Stromal cell of bone marrow (primary cell): ENCODE measurements at places on chromosomes 13 and 19.
A peak's percentile ranks its signal among the peaks of the same experiment; 100 is the strongest.

GRCh38 chr13:97702614-97703013 lies 250.9 kb upstream of the IPO5 start:
- no peak for DNase-seq

- DNase-seq: no peak
Measured at GRCh38 chr19:54709212-54709948, 14.9 kb upstream of the KIR3DL3 start.

DNA sequence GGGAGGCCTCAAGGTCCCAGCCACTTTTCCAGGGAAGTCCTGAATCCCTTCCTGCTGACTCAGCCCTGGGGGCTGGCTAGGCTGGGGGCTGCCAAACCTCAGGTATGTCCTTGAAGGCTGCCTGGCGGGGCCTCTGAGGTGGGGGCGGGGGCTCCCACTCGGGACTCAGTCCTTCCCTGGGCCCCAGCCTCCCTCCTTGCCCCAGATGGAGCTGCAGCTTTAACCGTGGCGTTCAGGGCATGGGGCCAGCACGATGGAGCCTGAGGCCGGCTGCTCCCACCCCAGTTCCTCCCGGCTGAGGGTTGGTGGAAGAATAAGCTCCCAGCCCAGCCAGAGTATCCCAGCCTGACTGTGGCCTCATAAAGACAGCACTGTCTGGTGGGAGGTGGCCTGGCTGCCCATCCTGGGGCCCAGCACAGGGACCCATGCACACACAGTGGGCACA lies 12.4 kb downstream of the CILP2 start:
- no peak for DNase-seq

DNA sequence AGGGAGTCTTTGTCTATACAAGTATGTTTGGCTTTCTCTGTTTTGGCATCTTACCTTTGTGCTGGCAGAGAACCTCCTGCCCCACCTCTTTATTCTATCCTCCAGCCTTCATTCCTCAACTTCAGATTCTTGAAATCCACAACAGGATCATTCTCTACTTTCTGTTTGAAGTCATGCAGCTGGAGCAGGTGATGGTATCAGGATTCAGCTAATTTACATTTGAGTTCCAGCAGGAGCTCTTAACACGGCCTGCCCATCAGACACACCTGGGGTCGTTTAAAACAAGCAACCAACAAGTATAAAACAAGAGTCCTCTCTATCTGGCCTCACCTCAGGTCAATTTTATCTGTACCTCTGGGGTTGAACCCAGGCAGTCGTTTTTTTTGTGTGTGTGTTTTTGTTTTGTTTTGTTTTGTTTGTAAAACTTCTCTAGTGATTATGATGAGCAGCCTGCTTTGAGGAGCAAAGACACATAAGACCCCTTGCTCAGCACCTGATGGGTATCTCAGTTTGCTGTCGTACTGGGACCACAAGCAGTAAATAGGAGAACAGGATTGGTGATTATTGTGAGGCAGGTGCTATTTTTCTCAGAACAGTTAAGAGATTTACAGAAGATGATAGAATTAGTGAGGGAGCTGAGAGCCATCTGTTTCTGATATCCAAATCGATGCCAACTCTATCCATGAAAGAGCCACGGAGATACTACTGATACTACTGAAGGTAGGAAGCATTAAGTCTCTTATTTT lies 78.4 kb downstream of the GPC6 start:
- no peak for DNase-seq

DNA sequence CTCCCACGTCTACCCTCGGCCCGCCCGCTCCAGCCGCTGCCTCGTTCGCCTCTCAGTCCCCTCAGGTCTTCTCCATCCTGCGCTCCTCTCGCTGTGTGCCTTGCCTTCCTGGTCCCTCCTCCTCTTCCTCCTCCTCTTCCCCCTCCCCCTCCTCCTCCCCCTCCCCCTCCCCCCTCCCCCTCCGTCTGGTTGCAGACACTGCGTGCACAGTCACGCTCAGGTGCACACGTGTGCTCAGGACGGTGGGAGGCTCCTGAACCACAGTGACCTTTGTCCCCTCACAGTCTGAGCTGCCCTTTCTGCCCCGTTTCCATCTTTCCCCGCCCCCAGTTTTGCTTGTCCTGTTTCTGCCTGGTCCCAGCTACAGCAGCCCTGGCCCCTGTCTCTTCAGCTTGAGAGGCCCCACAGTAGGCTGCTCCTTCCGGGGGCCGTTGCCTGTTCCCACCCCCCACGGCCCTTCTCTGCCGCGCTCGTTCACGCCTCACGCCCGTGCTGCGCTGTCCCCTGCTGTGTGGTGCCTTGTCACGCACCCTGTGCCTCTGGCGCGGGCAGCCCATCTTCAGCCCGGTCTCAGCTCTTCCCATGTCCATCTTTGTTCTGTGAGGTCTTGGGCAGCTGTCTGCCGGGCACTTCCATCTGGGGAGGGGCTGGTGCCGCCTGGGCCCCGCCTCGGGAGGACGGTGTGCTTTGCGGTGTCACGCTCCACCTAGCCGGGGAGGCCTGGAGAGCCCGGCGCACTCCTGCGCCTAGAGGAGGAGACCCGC lies 13.8 kb upstream of the RPS15 start:
- DNase-seq: no peak

DNA sequence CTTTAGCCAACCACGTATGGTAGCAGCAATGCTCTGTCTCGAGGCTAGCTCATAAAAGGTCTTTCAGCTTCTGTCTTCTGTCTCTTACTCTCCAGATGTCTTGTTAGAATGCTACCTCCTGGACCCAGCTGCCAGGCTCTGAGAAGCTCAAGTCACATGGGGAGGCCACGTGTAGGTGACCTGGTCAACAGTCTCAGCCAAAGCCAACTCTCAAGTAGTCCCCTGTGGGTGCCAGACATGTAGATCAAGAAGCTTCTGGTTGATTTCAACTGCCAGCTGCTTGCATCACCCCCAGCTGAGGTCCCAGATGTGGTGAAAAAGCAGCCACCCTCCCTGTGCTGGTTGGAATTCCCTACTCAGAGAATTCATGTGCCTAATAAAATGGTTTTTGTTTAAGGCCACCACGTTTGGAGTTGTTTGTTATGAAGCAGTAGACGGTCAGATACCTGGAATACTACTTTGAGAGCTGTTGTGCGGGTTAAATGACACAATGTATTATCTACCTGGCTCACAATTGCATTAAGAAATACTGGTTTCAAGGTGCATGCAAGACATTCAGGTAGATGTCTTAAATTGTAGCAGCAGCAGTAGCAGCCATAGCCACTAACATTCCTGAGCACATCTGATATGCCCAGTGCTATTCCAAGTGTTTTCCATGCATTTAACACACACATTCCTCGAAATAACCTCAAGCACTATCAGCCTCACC lies 131.0 kb upstream of the RFC3 start:
- no peak for DNase-seq

GRCh38 chr13:41678848-41679247 lies 221.5 kb downstream of the RGCC start:
- DNase-seq: no peak

- DNase-seq: peak; percentile 14
Measured at GRCh38 chr19:35436477-35437405, 11.3 kb upstream of the FFAR2 start.

GRCh38 chr19:14517446-14517839 lies 754 bp downstream of the DNAJB1 start:
- DNase-seq: no peak

- no peak for DNase-seq
Measured at GRCh38 chr13:81283561-81283960, 942.6 kb upstream of the SPRY2 start.

- DNase-seq: no peak
Measured at GRCh38 chr13:23889615-23890607, 711 bp upstream of the MIPEP start.

DNA sequence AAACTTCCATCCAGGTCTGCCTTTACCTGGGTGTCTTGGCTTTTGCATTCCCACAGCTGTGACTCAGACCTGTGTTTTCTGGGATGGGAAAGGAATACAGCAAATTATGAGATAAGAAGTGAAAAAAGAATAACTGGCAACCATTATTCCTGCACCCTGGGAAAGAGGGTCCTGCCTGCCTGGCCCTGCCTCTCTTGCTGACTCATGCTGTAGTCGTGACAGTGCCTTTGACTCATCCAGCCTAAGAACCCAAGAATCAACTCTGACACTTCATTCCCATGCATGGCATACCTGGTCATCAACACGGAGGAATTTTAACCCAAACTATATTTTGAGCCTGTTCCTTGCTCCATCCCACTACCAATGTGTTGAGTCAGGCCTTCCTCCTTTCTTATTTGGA lies 185.4 kb upstream of the SERP2 start:
- no peak for DNase-seq

GRCh38 chr19:1286487-1287353 lies 1.0 kb downstream of the EFNA2 start:
- no peak for DNase-seq

DNA sequence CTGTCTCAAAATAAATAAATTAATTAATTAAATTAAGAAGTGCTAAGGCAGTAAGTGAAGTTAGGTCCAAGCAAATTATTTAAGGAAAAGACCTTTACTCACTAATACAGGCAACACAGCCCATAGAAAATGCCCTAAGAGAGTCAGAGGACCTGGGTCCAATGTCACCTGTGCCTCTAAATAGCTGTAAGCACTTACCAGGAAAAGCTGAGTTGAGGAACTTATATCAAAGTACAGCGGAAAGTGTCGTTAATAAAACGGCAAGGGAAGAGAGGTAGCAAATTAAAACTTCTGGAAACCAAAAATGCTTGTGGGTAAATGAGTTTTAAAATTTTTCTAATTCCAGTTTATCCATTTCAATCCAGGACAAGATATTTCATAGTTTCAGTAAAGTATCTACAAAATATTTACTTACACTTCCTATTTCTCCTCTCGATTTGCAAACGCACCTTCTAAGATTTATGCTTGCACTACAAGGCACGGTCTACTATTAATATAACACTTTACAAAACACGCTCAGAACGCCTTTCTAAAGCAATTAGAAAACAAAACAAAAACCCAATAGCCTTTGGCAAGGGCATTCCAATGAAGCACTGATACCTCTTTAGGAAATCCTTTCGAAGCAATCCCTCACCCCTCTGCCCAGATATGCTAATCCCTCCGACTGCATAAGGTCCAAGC lies 963 bp downstream of the VPS36 start:
- no peak for DNase-seq

- DNase-seq: no peak
Measured at GRCh38 chr13:30175166-30175565, 132.2 kb downstream of the KATNAL1 start.

DNA sequence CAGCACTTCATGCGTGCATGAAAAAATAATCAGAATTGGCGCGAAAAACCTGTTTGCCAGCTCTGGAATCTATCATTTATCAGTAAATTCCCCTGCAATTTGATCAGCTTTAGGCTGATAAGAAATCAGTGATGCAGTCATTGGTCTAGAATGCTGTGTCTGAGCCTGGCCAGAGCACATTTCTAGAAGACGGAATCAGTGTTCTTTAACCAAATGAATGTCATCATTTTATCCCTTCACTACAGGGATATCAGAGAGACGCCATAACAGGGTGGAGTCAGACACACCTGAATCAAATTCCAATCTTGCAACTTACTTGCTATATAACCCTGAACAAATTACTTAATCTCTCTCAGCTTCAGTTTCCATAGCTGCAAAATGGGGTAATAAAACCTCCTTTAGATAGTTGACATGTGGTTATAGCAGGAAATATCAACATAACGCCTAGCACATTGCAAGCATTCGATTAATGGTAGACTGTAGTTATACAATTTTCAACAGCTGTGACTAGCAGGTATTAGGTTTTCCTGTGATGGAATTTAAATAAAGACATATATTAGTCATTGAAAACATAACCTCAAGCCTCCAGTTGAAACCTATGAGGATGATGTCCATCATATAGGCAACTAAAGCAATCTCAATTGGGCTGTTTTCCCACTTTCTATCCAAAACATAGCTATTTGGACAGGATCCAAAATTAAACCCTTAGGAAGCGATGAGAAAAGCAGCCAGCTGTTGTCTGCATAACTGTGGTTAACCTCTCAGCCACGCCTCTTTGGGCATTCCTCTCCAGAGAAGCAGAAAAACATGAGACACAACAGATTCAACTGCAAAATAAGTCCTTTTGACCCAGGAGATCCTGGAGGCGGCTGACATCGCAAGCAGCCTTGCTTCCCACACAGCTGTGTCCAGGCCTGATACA lies 51.6 kb upstream of the UBL3 start:
- peak; percentile 63 for DNase-seq

DNA sequence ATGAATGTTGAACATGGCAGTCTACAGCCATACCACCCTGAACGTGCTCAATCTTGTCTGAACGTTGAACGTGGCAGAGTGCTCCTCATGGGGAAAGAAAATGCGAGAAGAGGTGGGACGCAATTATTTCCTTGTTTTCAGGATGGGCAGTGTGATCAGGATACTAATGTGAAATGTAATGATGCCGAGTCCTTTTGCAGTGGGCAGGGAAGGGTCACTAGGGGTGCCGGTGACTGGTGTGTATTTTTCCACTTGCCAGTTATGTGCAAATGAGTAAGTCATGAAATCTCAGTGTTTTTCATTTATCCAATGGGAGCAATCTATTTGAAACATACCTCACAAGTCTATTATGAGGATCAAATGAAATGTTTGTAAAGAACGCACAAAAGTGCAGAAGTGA lies 84.8 kb downstream of the LNX2 start:
- DNase-seq: no peak

DNA sequence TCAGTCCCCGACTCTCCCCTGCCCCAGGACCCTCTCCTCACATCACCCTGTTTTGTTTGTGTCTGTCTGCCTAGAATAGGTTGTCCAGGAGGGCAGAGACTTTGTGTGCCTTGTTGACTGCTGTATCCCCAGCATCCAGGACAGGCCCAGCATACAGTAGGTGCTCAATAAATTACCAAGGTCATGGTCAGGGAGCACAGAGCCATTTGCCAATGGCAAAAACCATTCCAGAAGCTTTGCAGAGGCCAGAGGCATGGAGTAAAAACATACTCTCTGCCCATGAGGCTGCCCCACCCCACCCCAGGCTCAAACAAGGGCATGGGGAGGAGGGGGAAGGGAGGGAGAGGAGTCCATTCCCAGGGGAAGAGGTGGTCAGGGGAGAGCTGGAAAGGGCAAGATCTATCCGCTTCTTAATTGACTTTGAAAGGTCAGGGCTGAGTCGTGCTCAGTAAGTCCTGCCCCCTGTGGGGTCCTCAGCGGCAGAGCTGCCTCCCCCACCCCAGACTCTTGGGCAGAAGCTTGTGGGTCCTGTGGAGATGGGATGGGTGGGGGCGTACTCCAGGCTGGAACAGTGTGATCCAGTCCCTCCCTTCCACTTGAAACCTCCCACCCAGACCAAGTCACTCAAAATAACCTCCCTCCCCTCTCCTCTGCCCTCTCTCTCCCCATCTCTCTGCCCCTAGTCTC lies 4.4 kb downstream of the GPR4 start:
- DNase-seq: no peak
